ENCODE measurements at places on chromosomes 2 and 18.
A peak's percentile ranks its signal among the peaks of the same experiment; 100 is the strongest.

DNA sequence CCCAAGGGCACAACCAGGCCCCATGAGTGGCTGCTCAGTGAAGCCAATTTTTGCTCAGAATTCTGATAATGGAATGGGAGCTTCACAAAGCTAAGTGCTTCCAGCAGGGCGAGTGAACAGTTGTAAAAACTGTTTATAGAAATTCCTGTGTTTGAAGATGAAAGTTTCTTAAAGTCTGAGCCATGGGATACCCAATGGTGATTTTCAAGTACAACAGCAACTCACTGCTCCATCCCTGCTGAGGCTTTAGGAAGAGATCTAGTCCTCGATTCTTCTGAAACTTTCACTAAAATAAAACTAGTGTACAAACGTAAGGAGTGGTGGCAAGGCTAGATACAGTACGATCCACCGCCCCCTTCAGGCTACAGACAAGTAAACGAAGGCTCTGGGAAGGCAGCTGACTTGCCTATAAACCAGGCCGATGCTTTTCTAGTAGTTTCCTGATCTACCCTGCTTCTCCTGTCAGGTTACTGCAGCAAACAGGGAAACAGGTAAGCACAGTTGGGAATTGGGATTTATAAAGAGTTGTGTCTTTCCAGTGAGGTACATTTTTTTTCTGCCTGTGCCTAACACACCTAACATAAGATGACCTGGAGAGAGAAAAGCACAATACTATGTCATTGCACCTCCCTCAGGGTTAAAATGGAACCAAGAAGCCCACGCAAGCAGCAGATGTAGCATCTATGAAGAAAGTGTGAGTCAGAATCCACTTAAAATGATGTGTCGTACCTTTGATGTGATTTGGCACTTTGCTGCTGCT, 108.7 kb downstream of the UXS1 start:
- DNase-seq, result peak; percentile 89

- DNase-seq, result no peak
Observed at GRCh38 chr18:58949031-58949430, 84.4 kb downstream of the ZNF532 start.

- no peak for DNase-seq
Observed at GRCh38 chr2:226782092-226782713, 17.4 kb downstream of the IRS1 start.

GRCh38 chr18:58611395-58612131, 17.3 kb downstream of the ALPK2 start:
- DNase-seq, result no peak

GRCh38 chr18:3747176-3747973, 297.4 kb downstream of the TGIF1 start:
- DNase-seq, result no peak

DNA sequence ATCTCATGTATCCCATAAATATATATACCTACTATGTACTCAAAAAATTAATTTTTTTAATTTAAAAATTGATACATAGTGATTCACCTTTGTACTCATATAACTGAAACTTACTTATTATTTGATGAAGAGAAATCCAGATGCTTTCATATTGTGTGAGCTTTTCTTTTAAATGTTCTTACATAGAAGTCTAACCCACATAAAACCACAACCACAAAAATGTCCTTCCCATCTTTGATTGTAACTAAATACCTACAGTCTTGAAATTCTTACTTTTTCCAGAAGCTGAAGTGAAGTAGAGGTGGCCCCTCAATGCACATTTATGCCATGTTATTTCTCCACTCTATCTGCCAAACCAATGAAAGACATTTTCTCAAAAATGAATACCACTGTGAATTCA, 117.9 kb upstream of the COL5A2 start:
- no peak for DNase-seq

DNA sequence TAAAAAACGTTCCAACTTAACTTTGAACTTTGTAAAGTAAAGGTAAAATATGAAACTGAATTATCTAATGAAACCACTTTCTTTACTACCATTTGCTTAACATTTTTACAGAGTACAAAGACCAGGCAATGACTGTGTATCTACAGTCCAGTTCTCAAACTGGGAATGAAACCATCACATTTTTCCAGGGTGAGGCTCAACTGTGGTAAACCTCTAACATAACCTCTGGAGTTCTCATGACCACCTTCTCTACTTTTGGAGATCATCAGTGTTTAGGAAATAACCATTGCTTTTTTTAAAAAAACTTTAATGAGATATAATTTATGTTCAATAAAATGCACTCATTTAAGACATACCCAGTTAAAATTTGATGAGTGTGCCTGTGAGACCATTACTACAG, 223.5 kb downstream of the RNF152 start:
- no peak for DNase-seq

GRCh38 chr2:138485019-138485418, 16.6 kb upstream of the SPOPL start:
- no peak for DNase-seq

- DNase-seq, result no peak
Observed at GRCh38 chr18:59268721-59269562, 4.3 kb downstream of the RAX start.

GRCh38 chr2:15930589-15931318, 9.6 kb upstream of the MYCN start:
- no peak for DNase-seq

- DNase-seq, result no peak
Observed at GRCh38 chr2:173045181-173045580, 30.5 kb upstream of the MAP3K20 start.

DNA sequence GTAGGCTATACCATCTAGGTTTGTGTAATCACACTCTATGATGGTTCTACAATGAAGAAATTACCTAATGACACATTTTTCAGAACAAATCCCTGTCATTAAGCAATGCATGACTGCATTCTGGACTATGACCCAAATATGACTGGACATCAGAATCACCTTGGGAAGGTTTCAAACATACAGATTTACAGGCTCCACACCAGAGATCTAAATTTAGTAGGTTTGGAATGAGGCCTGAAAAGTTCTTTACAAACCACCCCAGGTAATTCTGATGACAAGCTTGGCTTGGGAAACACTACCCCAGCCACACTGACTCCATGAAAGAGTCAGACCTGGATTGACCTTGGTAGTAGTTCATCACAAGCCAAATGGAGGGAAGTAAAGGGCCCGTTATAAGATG, 52.2 kb upstream of the NFE2L2 start:
- no peak for DNase-seq

DNA sequence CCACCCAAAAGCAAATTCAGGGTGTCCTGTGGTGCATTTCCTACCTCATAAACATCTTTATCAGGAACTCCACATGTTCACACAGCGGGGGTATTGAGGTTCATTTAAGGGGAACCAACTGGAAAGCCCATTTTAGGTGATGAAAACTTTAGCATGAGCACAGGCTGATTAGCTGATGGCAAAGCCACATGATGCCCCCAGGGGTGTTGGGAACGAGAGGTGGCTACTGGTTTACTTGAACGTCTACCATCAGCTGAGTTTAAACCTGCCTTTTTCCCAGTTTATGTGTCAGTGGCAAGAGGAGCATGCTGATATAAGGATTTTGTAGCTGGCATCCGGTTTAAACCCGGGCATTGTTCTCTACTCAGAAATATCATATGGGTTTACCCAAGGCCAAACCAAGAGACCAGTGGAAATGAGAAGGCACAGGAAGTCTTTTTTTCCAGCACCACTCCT, 54.5 kb upstream of the UPP2 start:
- no peak for DNase-seq

GRCh38 chr2:46852598-46852997, 63.0 kb downstream of the MCFD2 start:
- DNase-seq, result no peak

GRCh38 chr2:1591978-1592907, 152.1 kb downstream of the PXDN start:
- no peak for DNase-seq

DNA sequence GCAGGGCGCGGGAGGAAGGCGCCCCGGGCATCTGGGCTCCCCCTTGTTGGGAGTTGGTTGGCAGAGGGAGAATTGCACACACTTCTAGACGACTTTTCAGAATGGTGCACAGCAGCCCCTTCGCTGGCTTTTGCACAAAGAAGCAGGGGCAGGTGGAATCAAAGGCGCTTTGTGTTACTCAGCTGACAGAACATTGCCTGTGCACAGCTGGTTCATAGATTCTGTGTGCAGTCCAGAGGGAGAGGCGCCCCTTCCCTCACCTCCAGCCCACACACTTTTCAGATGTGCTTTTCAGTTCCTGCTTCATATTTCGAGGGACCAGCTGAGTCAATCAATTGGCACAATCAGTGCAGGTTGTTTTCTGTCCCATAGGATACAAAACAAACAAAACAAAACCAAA, 348.4 kb upstream of the RAB12 start:
- no peak for DNase-seq

DNA sequence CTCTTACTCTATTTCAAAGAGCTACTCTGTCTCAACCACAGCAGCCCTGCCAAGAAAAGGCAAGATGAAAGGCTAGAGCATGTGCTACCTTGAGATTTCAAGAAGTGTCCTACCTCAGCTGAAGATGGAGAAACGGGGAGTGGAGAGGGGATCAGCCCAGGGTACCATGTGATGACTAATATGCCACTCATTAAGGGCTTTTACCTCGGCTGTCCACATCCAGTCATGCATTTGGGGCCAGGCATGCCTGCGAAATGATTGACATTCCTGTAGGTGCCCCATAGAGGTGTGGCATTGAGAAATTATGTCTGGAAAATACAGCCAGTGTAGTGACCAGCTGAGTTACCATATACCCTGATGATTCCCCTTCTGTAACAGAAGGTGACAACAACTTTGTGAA, 96.1 kb downstream of the NRP2 start:
- no peak for DNase-seq

DNA sequence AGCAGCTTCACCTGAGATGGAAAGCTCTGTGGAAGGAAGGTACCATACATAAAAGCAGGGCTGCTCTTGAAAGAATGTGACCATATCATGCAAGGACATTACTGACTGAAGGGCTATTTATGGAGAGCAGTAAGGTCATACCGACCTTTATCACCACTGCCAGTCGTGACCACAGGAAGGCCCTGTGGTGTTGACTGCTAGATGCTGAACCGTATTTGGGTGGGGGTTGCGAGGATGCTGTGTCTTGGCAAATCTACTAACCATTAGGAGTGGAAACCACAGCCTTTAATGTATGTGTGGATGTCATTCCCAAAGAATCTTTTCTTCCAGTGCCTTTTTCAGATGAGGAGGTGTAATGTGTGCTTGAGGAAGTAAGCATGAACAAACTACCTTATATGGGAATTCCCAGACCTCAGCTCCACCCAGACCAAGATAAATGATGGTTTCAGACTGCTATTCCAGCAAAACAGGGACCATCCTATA, 60.8 kb downstream of the LIMS1 start:
- DNase-seq, result no peak

GRCh38 chr2:95333888-95334338, 36.8 kb downstream of the KCNIP3 start:
- no peak for DNase-seq

- no peak for DNase-seq
Observed at GRCh38 chr18:38526922-38527321, 961.3 kb upstream of the CELF4 start.

GRCh38 chr18:55856229-55856628, 268.2 kb upstream of the TCF4 start:
- DNase-seq, result no peak
